Activated naive CD8-positive, alpha-beta T cell treated with anti-CD3 and anti-CD28 coated beads, Interleukin-2, amount 10 ng/mL, durations not matched to agents 7 days and 5 days (primary cell): ENCODE measurements at places on chromosomes 4 and X. TPM values are rescaled to one million over a fixed set of nuclear protein-coding genes. Genes with fewer than 3 reads are reported as not detected.

DNA sequence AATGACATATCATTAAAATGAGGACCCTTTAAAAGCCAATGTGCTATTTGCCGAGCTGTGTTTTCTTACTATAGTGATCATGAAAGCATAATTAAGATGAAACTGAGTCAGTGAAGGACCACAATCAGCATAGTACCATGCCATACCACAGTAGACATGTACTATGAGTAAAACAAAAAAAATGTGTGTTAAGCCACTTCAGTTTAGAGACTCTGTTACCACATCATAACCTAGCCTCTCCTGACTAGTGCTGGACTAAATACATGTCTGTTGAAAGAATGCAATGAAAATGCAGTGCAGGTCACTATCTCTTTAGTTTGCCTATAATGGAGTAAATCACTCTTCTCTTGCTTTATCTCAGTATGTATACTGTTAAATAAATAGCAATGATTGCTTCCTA lies 12.3 kb upstream of the DDX53 start:
- DNase-seq: no peak

- DNase-seq: no peak
These were observed 625.9 kb upstream of the AGA start for GRCh38 chr4:178068136-178068535.

DNA sequence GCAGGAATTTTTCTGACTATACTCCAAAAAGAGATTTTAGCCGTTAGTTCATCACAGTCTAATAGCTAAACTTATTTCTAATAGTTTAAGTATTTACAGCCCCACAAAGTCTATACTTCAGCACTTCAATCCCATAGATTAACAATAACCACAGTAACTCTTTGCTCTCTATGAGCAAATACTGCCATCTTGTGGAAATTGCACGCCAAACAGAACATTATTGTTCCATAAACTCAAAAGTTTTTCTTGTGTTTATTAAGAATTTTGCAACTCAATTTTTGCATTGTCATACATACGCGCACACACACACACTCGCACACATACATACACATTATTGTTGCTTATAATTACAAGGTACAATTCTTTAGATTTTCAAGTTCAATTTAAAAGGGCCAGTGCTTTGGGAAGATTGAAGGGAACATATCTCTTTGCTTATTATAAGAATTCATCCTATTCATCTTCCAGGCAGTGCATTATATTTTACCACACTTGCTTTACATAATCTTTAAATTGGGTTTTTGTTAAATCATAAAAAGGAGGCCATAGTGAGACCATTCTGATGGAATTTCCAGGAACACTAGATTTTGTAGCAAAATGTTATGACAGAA lies 63.8 kb upstream of the ATOH1 start:
- DNase-seq: no peak

DNA sequence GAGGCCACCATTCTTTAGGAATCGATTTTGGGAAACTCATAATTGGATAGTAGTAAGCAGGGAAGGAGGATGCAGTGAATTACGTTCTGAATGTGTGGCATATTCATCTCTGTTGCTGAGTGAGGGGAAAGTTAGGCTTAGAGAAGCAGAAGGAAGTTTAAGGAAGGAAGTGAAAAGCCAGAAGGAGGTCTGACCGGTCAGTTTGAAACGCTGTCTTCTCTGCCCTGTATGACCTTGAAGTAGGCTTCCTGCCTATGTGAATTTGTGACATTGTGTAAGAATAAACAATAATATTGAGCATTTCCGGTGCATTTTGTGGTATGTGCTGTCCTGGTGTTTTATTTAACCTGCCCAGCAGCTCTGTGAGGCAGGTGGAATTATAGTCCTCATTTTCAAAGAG lies 67.3 kb downstream of the PDLIM5 start:
- DNase-seq: no peak

GRCh38 chrX:150348365-150348764 lies 14.8 kb upstream of the MAMLD1 start:
- no peak for DNase-seq

Gene RHOXF2
- total RNA-seq: not detected

Gene IL21
- total RNA-seq: not detected

Gene ANTXR2
- total RNA-seq: 27.6 TPM
